ENCODE measurements at places on chromosomes 7 and 10. TPM values are rescaled to one million over a fixed set of nuclear protein-coding genes. Genes with fewer than 3 reads are reported as not detected.

The DTX2 gene
- polyA plus RNA-seq = 8.5 TPM

The PTN gene
- 61.0 TPM for polyA plus RNA-seq

- H3K36me3 ChIP-seq = no peaks in the 10 kb centered on the region
- H3K27ac ChIP-seq = no peak overlapping the region
- peaks cover 2% of the 10 kb centered on the region for H3K27me3 ChIP-seq
- no peak overlapping the region for H3K4me3 ChIP-seq
- DNase-seq = no peak
Measured at GRCh38 chr7:98687111-98687751, 70.1 kb downstream of the NPTX2 start.

- DNase-seq = no peak
- H3K27me3 ChIP-seq = no peaks in the 10 kb centered on the region
- no peak overlapping the region for H3K27ac ChIP-seq
- no peak overlapping the region for H3K4me3 ChIP-seq
- H3K36me3 ChIP-seq = no peaks in the 10 kb centered on the region
Measured at GRCh38 chr7:90660819-90661218, 64.7 kb downstream of the CDK14 start.

DNA sequence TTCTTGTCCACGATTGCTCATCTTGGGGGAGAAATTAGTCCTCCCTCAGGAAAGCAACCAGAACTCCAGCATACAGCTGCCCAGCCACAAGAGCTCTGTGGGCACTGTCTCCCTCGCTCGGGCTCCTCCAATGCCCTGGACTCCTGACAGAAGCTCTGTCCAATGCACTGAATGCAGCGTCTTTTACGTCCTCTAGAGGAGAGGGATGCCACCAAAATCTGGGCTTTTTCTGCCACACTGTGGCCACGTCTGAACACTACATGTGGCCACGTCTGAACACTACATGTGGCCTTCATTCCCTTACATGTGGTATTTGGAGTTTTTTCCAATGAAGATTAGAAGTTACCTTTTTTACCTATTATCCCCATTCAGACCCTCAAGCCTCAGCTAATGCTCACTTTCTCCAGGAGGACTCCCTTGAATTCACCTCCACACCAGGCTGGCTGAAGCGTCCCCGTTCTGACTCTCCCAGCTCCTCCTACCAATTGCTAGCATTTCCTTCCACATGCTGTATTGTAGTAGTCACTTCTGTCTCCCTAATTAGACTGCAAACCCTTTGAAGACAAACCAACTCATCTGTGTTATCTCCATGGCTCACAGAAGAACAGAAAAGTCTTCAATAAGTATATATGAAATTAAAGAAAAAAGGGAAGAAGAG is 134.3 kb upstream of the PDE1C start:
- H3K36me3 ChIP-seq = no peaks in the 10 kb centered on the region
- no peak overlapping the region for H3K4me3 ChIP-seq
- DNase-seq = peak; percentile 33
- H3K27me3 ChIP-seq = peaks cover 13% of the 10 kb centered on the region
- no peaks in the 10 kb centered on the region for H3K4me1 ChIP-seq
- H3K27ac ChIP-seq = no peak overlapping the region

DNA sequence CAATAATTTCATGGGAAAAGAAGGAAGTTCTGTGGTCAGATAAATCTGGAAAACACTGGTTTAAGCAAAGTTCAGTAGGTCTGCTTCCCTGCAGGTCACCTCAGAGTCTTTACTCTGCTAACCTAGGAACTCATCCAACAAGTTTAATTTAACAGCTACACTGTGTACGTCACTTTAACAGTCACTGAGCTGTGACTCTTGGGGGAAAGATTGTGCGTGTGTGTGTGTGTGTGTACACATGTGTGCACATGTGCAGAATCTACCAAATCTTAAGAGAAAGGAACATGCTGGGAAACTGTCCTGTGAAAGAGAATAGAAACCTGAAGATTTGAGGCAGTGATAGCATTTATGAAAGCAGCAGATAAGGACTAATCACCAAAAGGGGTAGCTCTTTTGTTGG is 62.6 kb downstream of the IKZF1 start:
- H3K4me3 ChIP-seq = no peak overlapping the region
- H3K27me3 ChIP-seq = no peaks in the 10 kb centered on the region
- H3K27ac ChIP-seq = no peak overlapping the region
- no peak for DNase-seq
- no peaks in the 10 kb centered on the region for H3K4me1 ChIP-seq

DNA sequence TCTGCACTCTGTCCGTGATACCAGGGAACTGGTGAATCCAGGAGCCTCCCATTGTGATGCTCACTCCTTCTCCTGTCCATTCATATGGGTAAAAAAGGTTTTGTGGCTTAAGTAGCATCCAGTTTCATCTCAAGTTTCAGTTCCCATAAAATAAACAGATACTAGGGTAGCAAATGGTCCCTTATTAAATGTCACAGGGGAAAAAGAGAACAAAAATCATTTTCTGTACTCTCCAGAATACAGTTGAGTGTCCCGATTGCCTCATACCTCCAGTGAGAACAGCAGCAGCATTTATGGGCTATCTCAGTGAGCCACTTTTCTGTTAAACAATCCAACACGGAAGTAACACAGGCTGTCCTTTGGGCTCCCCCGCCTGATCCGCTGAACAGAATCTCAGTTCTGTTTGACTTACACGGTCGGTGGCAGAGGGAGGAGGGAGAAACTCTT is 179.6 kb downstream of the CELF2 start:
- no peaks in the 10 kb centered on the region for H3K27me3 ChIP-seq
- H3K4me3 ChIP-seq = no peak overlapping the region
- H3K4me1 ChIP-seq = peaks cover 6% of the 10 kb centered on the region
- no peak overlapping the region for H3K27ac ChIP-seq
- no peaks in the 10 kb centered on the region for H3K36me3 ChIP-seq

- no peak overlapping the region for H3K27ac ChIP-seq
- peak; percentile 52 for DNase-seq
- no peaks in the 10 kb centered on the region for H3K27me3 ChIP-seq
- H3K4me3 ChIP-seq = no peak overlapping the region
Measured at GRCh38 chr10:92839191-92840085, 8.9 kb upstream of the EXOC6 start.

DNA sequence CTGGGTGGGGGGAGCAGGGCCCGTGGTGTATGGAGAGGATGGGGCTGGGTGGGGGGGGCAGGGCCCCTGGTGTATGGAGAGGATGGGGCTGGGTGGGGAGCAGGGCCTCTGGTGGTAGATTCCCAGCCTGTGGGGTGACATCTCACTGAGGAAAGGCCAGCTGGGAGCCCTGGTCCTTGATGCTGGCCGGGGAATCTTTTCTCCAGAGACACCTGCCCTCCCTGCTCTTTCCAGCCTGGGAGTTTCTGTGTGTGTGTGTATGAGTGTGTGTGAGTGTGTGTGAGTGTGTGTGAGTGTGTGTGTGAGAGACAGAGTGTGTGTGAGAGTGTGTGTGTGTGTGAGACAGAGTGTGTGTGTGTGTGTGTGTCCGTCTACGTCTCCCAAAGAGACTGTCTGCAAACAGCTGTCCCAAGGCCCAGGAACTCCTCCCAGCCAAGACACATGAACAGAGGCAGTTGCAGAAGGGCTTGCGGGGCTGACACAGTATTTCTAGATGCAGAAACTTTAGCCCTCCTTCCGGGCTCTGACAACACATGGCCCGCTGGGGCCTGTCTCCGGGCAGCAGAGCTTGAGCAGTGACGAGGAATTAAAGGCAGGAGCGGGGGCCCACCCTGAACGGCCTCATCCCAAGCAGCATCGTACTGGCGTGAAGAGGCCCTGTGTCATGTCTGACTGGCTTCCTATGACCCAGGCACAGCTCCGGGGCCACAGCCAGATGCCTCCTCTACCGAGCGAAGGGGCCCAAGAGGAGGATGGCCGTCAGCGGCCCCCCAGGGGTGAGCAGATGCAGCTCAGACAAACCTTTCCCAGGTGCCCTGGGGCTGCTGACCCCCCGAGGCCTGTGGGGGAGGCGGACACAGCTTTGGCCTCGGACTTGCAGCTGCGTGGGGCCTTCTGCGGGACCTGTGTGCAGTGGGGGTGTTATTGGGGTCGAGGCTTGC is 24.3 kb downstream of the FAM20C start:
- DNase-seq = peak; percentile 50
- H3K36me3 ChIP-seq = peaks cover 37% of the 10 kb centered on the region
- H3K27me3 ChIP-seq = no peaks in the 10 kb centered on the region

The NXPH1 gene
- not detected for polyA plus RNA-seq

DNA sequence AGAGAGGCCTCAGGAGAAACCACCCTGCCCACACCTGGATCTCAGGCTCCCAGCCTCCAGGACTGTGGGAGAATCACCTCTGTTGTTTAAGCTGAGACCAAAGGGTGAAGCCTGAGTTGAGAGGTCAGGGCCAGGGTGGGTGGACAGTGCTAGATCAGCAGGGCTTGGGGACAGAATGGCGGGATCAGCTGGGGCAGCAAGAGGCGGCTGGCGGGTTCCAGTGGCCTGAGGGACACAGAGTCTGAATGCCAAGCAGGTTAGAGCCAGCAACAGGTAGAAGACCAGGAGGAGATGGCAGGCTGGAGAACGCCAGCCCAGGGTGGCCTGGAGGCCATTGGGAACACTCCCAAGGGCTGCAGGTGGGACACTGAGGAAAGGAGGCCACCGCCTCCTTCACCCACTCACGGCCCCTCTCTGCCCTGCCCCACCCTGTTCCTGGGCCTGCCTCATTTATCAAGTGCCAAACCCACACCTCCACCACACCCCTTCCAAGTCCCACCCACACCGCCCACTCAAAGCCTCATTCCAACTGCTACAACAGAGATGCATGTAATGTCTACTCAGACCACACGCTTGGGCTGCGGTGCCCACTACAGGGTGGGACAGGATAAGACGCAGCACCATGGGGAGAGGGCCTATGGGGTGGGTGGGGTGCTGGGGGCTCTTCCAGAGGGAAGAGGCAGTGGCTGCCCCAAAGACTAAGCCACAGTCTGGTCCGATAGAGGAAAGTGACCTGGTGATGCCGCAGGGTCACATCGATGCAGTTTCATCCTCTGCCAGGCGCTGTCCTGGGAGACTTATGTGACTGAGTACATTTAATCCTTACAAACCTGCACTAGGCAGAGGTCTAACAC is 173.9 kb downstream of the TNS3 start:
- no peak for DNase-seq
- peaks cover 69% of the 10 kb centered on the region for H3K36me3 ChIP-seq
- no peaks in the 10 kb centered on the region for H3K27me3 ChIP-seq
- peaks cover 14% of the 10 kb centered on the region for H3K4me1 ChIP-seq
- no peak overlapping the region for H3K27ac ChIP-seq
- no peak overlapping the region for H3K4me3 ChIP-seq

DNA sequence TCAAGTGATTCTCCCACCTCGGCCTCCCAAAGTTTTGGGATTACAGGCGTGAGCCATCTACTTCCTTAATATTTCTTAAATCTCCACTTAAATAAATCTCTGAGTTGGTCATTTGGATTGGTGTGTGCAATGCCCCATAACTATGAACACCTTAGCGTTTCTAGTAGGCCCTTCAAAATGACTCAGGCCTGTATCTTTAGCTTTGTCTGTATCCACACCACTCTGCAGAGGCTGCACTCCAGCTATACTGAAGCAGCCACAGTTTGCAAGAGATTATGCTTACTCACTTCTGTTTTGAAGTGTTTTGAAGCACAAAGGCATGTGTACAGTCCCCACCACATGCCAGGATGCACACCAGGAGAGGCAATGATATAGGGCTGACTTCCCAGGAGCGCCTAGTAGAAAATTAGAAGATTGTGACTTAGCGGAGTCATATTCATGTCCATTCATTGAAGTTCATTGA is 2.4 kb upstream of the ST7 start:
- no peak overlapping the region for H3K4me3 ChIP-seq
- no peaks in the 10 kb centered on the region for H3K36me3 ChIP-seq
- peak overlapping the region; percentile 20 for H3K27ac ChIP-seq
- H3K4me1 ChIP-seq = peaks cover 14% of the 10 kb centered on the region
- no peak for DNase-seq

The ZPBP gene
- 0.41 TPM for polyA plus RNA-seq

DNA sequence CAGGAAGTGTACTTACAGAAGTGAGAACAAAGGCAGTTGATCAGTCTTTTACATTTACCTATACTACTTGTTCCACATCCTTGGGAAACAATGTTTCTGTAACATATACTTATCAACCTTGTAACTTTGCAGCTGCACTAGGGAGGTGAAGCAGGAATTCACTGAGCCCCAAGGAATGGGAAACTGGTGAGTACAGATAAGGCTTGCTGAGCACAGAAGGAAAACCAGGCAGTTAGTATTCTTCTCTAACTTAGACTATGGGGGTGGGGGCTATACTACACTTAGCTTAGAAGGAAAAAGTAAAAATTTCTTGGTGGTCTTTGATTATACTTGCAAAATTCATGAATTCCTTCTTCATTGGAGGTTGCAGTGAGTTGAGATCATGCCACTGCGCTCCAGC is 6.9 kb upstream of the ZNF33A start:
- no peak overlapping the region for H3K27ac ChIP-seq
- H3K36me3 ChIP-seq = no peaks in the 10 kb centered on the region
- no peaks in the 10 kb centered on the region for H3K4me1 ChIP-seq
- H3K4me3 ChIP-seq = no peak overlapping the region

DNA sequence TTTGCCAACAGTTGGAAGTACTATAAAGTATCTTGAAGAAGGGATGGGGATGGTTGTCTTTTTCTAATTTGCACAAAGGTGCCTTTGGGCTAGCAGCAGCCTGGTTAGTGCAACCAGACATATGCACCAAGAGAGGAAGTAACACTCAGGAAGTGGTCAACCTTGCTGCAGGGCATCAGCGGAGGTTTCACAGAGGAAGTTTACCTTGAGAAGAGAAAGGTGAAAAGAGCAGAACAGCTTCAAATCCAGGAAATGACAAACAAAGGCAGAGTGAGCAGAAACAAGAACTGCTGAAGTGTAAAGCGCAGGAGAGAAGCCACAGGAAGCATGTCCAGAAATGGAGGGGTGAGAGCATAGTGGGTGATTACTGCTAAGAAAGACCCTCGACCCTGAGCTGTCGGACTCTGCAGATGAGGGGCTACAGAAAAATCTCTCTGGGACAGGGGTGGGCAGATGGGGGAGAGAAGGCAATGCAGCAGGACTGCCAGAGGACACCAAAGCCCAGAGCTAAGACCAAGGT is 66.9 kb downstream of the STK17A start:
- no peak overlapping the region for H3K4me3 ChIP-seq
- peak overlapping the region; percentile 95 for H3K27ac ChIP-seq
- no peak for DNase-seq
- no peaks in the 10 kb centered on the region for H3K36me3 ChIP-seq

DNA sequence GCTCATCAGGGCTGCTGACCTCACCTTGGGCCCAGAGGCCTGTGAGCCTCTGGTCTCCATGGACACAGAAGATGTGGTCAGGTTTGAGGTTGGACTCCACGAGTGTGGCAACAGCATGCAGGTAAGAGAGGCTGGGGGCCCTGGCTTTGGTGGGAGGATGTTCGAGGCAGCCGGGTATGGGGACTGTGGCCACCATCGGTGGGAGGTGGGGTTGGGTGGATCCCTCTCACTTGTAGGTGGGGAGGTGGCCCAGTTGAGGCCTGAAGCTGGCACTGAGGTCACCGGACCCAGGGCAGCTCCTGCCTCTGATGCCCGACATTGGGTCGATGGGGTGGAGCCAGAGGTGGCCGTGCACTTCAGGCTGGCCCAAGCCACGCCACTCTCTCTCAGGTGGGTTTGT is 406 bp downstream of the ZP3 start:
- no peaks in the 10 kb centered on the region for H3K36me3 ChIP-seq
- no peak overlapping the region for H3K4me3 ChIP-seq
- no peaks in the 10 kb centered on the region for H3K27me3 ChIP-seq
- no peak overlapping the region for H3K27ac ChIP-seq

GRCh38 chr7:42342381-42342780 is 105.4 kb upstream of the GLI3 start:
- H3K27me3 ChIP-seq = no peaks in the 10 kb centered on the region
- no peak for DNase-seq
- H3K4me1 ChIP-seq = no peaks in the 10 kb centered on the region
